ENCODE measurements at places on chromosomes 16 and 17.

GRCh38 chr16:48613061-48613957, 3.3 kb upstream of the N4BP1 start:
- H3K4me3 ChIP-seq: no peak overlapping the region
- no peak overlapping the region for H3K27ac ChIP-seq
- H3K27me3 ChIP-seq: no peaks in the 10 kb centered on the region
- H3K4me1 ChIP-seq: no peaks in the 10 kb centered on the region
- DNase-seq: no peak

DNA sequence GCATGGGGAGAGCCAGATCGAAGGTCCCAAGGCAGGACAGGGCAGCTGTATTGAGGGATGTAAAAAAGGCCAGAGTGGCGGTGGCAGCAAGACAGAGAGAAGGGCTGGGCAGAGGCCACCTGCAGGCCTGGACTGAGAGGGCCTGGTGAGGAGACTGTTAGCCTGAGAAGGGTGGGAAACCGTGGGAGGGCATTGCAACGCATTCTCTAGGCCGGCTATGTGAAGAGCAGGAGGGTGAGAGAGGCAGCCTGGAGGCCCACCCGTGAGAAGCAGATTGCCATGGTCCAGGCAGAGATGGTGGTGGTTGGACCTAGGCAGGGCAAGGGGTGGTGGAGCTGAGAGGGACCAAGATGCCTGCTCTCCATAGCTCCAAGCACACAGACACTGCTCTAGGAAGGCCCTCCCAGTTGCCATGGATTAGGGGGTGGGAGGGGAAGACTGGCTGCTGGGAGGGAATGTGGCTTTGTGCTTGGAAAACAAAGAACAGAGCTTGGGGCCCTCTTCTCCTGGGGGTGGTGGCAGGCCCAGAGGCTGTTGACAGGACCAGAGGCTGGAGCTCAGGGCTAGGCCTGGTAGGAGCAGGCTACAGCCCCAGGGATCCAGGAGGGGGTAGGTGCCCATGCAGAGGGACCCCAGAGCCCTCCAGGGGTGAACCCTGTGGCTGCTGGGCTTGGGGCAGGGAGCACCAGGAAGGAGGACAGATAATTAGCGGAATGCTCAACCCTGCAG, 12.4 kb upstream of the TCAP start:
- peak overlapping the region; percentile 5 for H3K4me3 ChIP-seq
- H3K27me3 ChIP-seq: no peaks in the 10 kb centered on the region
- H3K27ac ChIP-seq: peak overlapping the region; percentile 93
- peaks cover 23% of the 10 kb centered on the region for H3K4me1 ChIP-seq

GRCh38 chr17:80698297-80698696, 153.7 kb downstream of the RPTOR start:
- no peaks in the 10 kb centered on the region for H3K4me1 ChIP-seq
- H3K27me3 ChIP-seq: no peaks in the 10 kb centered on the region

DNA sequence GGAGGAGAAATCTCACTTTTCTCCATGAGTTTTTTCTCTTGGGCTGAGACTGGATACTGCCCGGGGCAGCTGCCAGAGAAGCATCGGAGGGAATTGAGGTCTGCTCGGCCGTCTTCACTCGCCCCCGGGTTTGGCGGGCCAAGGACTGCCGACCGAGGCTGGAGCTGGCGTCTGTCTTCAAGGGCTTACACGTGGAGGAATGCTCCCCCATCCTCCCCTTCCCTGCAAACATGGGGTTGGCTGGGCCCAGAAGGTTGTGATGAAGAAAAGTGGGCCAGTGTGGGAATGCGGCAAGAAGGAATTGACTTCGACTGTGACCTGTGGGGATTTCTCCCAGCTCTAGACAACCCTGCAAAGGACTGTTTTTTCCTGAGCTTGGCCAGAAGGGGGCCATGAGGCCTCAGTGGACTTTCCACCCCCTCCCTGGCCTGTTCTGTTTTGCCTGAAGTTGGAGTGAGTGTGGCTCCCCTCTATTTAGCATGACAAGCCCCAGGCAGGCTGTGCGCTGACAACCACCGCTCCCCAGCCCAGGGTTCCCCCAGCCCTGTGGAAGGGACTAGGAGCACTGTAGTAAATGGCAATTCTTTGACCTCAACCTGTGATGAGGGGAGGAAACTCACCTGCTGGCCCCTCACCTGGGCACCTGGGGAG, 19.1 kb downstream of the NGFR start:
- peak; percentile 48 for DNase-seq
- H3K4me3 ChIP-seq: no peak overlapping the region
- H3K27me3 ChIP-seq: no peaks in the 10 kb centered on the region
- H3K27ac ChIP-seq: peak overlapping the region; percentile 93
- peaks cover 38% of the 10 kb centered on the region for H3K4me1 ChIP-seq

DNA sequence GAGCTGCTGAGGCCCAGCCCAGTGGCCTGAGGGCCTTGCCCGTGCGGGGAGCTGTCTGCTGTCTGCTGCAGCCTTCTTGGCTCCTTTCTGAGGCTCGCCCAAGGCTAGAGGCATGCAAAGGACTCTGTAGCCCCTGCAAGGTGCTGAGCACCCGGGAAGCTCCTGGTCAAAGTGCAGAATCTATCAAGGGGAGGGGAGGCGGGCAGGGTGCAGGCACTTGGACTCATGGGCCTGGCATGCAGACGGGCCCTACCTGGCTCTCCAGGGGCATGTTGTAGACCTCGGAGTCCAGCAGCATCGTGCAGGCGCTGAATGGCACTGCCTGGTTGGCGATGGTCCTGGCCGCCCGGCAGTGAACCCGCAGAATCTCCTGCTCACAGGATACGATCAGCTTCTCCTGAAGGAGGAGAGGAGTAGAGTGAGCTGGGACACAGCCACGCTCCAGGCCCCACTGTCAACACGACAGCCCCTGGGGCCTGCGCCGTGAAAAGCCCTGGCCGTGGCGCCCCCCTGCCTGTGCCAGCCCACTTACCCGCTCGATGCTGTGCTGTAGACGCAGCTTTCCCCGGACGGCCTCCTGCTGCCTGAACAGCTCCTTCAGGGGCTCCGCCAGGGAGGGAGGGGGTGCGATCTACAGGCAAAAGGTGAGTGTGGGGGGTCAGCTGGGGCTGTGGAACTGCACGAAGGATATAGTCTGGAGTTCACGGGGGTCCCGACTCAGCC, 57.2 kb downstream of the ZNF778 start:
- H3K27me3 ChIP-seq: no peaks in the 10 kb centered on the region
- DNase-seq: no peak
- no peak overlapping the region for H3K4me3 ChIP-seq
- no peak overlapping the region for H3K27ac ChIP-seq
- peaks cover 16% of the 10 kb centered on the region for H3K36me3 ChIP-seq

GRCh38 chr16:53087101-53087500, 32.3 kb downstream of the CHD9 start:
- no peaks in the 10 kb centered on the region for H3K27me3 ChIP-seq
- no peak overlapping the region for H3K4me3 ChIP-seq
- no peak for DNase-seq
- no peaks in the 10 kb centered on the region for H3K36me3 ChIP-seq

GRCh38 chr16:11405331-11406176, 60.3 kb downstream of the RMI2 start:
- peak; percentile 23 for DNase-seq
- H3K36me3 ChIP-seq: no peaks in the 10 kb centered on the region
- H3K27me3 ChIP-seq: no peaks in the 10 kb centered on the region
- no peak overlapping the region for H3K27ac ChIP-seq

DNA sequence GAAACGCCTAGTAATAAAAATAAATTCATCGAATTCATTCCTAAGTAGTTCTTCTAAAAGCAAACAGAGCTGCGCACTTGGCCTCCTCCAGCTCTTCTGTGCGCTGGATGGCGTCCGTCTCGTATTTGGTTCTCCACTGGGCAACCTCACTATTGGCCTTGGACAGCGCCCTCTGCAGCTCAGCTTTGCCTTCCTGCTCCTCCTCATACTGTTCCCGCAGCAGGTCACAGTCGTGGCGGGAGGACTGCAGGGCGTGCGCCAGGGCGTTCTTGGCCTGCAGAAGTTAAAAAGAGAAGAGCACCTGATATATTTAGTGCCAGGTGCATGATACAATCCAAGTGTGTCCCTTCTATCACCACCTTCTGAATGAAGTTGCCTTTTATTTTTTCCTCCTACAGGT, 21.8 kb downstream of the MYH3 start:
- no peak for DNase-seq
- H3K27me3 ChIP-seq: no peaks in the 10 kb centered on the region
- no peak overlapping the region for H3K27ac ChIP-seq

GRCh38 chr16:79792664-79793351, 192.3 kb upstream of the MAF start:
- H3K36me3 ChIP-seq: no peaks in the 10 kb centered on the region
- H3K4me3 ChIP-seq: no peak overlapping the region
- DNase-seq: no peak
- no peaks in the 10 kb centered on the region for H3K4me1 ChIP-seq

GRCh38 chr16:89723279-89724250, 2.2 kb downstream of the ZNF276 start:
- peak; percentile 70 for DNase-seq
- H3K27ac ChIP-seq: peak overlapping the region; percentile 98
- H3K36me3 ChIP-seq: peaks cover 7% of the 10 kb centered on the region
- H3K4me3 ChIP-seq: peak overlapping the region; percentile 98
- H3K27me3 ChIP-seq: no peaks in the 10 kb centered on the region

Data from tibial nerve (tissue), 4 donors.